ENCODE measurements at places on chromosomes 3 and 15. TPM values are rescaled to one million over a fixed set of nuclear protein-coding genes. Genes with fewer than 3 reads are reported as not detected.

CTXND1 gene
- total RNA-seq = 1.2 TPM

SCG3 gene
- total RNA-seq = 0.51 TPM

CILP gene
- total RNA-seq = 70.9 TPM

GP5 gene
- total RNA-seq = 0.21 TPM

IVD gene
- total RNA-seq = 52.8 TPM

INKA1 gene
- total RNA-seq = 12.3 TPM

All from tongue (tissue), 3 donors.